ENCODE measurements at places on chromosomes 7 and 10.
A peak's percentile ranks its signal among the peaks of the same experiment; 100 is the strongest.

DNA sequence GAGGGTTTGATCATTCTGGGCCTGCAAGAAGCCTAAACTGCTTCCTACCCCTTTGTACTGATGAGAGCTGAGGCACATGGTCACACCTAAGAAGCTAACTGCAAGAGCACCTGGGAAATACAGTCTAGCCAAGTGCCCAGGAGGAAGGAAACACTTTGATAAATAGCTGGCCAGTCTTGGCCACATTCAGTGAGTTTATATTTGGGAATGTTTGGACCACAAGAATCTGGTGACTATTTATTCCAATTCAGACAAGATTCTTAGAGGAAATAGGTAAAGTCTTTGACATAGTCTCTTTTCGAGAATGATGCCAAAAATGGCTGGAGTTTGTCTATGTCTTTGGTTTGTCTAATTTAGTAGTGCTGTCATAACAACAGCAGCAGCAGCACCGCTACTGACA, 213.6 kb downstream of the KIF20B start:
- DNase-seq: no peak

- DNase-seq: no peak
These were observed 139.6 kb downstream of the GATA3 start for GRCh38 chr10:8194050-8194449.

GRCh38 chr7:463817-464453, 55.7 kb downstream of the PDGFA start:
- no peak for DNase-seq

- no peak for DNase-seq
These were observed 31.6 kb downstream of the IKZF1 start for GRCh38 chr7:50335795-50336754.

- no peak for DNase-seq
These were observed 17.5 kb downstream of the ATP6V1F start for GRCh38 chr7:128879939-128880746.

- no peak for DNase-seq
These were observed 174.5 kb upstream of the HDAC9 start for GRCh38 chr7:18320971-18321567.

DNA sequence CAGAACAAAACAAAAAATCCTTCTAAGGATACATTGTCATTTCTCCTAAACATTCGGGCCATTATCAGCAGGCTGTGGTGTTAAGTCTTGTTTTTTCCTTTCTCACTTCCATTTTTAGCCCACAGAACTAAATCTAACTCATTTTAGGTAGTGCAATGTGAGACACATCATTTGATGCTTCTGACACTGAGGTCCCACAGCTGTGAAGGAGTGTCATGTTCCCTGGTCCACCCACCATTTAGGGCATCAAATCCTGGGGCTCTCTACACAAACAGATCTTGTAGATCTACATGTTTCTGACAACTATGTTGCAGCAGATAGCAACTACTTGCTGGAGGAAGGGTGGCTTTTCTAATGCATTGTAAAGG, 232.5 kb upstream of the IGFBP3 start:
- DNase-seq: no peak

- DNase-seq: no peak
These were observed 21.1 kb upstream of the PCBD1 start for GRCh38 chr10:70909326-70909935.

DNA sequence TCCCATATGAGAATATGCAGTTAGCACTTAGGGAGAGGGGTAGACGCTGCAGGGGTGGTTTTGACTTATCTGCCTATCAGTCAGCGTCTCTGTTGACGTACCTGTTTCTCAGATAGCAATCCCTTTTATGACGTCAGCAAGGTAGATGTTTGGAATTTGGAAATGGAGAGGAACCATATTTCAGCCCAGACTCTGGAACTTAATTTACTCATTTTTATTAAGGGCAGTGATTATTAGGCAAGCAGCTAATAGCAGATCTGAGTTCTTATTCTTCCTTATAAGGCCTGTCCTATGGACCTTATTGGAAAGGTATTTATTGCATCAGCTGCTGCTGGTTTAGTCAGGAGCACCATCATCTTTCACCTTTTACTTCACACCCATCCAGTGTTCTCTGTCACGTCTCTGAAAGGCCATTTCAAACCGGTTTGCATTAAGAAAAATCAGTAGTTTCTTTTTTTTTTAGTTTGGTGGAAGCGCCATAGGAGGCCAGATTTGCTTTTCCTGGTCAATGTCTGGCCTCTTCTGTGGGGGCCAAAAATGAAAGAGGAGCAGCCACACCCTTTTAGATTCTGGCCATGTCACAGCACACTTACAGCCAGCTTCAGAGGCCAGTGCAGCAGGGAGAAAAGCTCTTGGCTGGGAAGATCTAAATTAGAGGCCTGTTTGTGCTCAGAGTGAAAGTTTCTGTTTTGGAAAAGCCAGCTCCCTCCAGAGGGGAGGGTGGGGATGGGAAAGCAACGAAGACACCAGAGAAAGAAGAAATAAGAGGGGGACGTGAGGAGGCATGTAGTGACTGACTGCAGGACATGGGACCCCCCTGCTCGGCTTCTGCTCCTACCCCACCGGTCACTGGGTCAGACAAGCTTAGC, 146.3 kb downstream of the TCF7L2 start:
- no peak for DNase-seq

- no peak for DNase-seq
These were observed 22.7 kb upstream of the GTF2IRD1 start for GRCh38 chr7:74430961-74431466.

GRCh38 chr7:137818036-137818435, 28.7 kb downstream of the DGKI start:
- DNase-seq: no peak

- no peak for DNase-seq
These were observed 2.6 kb downstream of the PPP1R35 start for GRCh38 chr7:100433592-100434296.

DNA sequence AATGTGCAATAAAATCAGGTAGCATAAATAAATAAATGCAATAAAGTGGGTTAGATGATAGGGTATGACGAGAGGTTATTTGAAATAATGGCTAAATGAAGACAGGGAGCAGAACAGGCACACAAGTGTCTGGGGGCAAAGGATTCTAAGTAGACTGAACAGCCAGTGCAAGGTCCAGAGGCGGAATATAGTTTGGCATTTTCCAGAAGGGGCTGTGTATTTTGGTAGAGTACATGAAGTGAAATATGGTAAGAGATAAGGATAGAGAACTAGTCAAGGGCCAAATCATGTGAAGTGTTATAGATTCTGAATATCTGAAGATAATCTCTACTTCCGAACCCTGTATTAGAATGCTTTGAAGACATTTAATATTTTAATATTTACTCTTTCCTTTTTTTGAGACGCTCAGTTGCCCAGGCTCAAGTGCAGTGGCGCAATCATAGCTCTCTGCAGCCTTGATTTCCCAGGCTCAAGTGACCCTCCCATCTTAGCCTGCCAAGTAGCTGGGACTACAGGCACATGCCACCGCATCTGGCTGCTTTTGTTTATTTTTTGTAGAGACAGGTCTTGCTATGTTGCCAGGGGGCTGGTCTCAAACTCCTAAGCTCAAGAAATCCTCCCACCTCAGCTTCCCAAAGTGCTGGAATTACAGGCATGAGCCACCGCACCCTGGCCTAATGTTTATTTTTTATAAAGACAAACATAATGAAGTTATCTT, 44.4 kb upstream of the CD36 start:
- DNase-seq: no peak

DNA sequence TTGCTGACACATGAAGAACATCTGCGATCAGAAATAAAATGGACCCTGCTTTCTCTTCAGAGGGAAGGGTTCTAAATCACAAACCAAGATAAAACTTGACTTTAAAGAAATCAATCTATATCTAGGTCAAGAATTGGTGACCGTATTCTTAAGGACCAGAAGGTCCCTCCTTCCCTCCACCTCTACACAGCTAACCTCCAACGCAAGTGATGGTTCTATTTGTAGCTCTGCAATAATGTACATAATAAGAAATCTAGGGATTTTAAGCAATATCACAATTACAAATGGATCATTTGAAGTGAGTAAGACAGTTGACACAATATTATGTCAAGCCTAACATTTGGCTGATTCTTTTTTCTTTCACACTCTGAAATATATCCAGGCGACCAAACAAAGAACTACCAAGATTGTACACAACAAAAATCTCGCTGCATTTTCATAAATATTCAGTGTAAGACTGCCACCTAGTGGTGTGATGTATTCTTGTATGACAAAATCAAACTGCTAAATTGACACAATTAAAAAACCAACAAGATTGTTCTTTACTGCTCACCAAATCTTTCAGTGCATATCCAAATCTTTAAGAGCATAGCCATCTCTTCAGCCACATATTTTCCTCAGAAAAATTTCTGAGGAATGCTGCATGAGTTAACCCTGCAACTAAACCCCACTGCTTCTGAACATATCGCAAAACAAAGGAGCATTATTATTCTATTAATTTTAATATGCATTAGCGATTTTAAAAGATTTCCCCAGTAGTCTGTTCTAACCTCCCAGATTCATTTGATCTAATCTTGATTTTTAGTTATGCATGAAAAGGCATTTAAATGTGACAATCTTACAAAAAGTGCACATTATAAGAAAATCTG, 44.5 kb downstream of the ICA1 start:
- DNase-seq: peak; percentile 27

DNA sequence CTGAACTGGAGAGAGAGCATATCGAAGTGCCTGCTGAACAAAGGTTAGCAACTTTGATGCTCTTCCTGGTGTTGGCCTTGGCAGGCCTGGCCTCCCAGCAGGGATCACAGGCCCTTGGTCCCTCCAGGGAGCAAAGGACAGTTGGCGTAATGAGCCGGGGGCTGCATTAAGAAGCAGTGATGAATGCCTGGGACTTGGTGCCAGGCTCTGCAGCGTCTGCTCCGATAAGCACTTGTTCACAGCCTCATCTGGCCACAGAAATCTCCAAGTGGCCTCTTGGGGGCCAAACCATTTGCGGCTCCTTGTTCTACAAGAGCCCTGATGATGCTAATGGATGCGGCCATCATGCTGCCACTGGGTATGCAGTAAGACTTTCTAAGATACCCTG, 31.8 kb downstream of the CRHR2 start:
- no peak for DNase-seq

DNA sequence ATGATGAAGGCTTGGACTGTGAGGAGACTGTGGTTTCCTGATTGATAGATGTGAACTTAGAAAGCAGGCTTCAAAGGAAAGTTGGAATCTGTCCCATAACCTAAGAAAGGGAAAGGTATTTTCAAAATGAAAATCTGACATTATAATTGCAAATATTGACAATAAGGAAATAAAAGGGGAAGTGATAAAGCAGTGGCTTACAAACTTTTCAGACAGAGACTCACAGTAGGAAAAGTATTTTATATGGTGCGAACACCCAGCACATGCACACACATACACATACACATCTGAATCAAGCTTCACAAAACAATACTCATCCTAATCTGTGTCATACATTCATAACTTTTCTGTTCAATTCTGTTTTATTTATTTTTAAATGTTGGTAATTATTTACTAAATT, 4.8 kb downstream of the PON1 start:
- DNase-seq: no peak

DNA sequence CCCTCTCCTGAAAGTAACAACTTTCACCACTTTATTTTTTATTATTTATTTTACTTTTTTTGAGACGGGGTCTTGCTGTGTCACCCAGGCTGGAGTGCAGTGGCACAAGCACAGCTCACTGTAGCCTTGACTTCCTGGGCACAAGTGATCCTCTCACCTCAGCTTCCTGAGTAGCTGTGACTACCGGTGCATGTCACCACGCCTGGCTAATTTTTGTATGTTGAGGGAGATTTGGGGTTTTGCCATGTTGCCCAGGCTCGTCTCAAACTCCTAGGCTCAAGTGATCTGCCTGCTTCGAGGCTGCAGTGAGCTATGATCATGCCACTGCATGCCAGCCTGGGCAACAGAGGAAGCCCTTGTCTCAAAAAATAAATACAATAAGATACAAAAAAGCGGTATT, 14.9 kb upstream of the SLIT1 start:
- no peak for DNase-seq

DNA sequence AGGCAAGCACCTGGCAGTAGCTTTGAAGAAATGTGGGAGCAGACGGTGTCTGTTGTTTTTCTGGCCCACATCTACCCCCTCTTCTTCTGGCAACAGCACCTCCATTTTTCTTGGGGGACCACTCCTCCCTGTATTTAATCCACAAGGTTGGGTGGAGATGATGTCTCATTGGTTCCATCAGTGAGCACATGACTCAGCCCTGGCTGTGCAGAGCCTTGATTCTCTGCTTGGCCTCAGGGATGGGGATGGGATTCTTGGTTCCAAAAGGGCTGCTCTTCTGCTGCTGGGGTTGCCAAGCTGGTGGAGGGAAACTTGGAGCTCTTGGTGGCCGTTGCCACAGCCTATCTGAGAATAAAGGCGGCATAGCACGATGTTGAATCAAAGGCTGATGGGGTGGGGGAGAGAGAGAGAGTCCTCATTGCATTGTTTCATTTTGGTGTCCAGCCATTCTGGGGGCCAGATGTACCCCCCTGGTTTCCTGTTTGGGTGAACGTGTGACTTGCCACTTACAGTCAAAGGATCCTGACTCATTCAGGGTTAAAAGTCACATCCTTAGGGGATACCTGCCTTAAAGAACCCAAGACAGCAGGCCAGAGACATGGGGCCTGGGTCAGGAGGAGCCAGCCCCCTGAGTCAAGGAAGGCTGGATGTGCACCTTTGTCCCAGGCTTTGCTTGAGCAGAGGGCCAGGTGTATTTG, 25.9 kb downstream of the GRK5 start:
- no peak for DNase-seq

GRCh38 chr10:46284286-46285229, 2.2 kb upstream of the ANTXRL start:
- DNase-seq: no peak

DNA sequence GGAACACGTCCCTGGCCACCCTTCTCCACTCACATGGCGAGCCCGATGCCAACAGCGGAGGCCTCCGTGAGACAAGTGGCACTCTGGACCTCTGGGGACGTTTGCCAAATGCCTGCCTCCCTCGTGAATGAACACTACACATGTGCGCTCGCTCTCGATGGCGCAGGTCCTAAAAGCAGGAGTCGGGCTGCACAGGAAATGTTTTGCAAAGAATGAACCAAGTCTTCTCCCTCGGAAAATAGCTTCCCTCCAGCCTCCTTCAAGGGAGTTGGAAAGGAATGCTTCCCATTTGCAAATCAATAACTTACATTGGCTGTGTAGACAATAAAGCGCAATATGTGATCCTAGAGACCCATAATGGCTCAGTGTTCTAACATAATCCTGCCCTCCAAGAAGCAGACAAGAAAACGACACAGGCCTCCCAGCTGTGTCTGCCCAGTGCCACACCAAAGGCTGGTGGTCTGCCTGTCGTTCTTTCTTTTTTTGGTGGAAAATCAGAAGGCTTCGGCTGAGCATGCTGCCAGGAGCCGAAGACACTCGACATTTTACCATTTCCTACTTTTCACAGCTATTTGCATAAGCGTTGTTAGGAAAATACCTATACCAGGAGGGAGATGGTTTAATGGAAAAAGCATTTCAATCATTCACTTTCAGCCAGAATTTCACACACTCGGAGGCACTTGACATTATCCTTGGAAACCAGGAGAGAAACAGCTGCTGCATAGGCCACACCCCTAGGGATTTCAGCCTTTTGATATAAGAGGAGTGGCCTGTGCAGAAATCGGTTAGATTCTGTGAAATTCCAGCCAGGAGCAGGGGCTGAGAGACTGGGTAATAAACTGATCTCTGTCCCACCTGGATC, 38.4 kb downstream of the ATXN7L1 start:
- no peak for DNase-seq

Measured in retinal pigment epithelial cell (primary cell).